ENCODE measurements at places on chromosomes 6 and 20. TPM values are rescaled to one million over a fixed set of nuclear protein-coding genes. Genes with fewer than 3 reads are reported as not detected.

Gene NOTCH4
- 2.2 TPM for total RNA-seq

Gene C4A
- total RNA-seq: 0.83 TPM

Gene VSTM2L
- total RNA-seq: 0.18 TPM

Gene GPX5
- total RNA-seq: not detected

Gene CGA
- total RNA-seq: not detected

Gene FAM184A
- not detected for total RNA-seq

Gene MMP24
- 0.36 TPM for total RNA-seq

Gene CTSA
- 30.3 TPM for total RNA-seq

Gene ANKRD66
- total RNA-seq: not detected

Gene HLA-A
- total RNA-seq: 76.4 TPM

Gene VIP
- not detected for total RNA-seq

Gene HBS1L
- total RNA-seq: 171 TPM

Gene MAPK13
- 2.0 TPM for total RNA-seq
